Skin of body (tissue), 3 donors: ENCODE measurements at places on chromosomes 11 and 22. TPM values are rescaled to one million over a fixed set of nuclear protein-coding genes. Genes with fewer than 3 reads are reported as not detected.

The CD3D gene
- 0.59 TPM for total RNA-seq

The OR10A2 gene
- total RNA-seq = not detected

The RIMBP3B gene
- 0.10 TPM for total RNA-seq

The NPAS4 gene
- total RNA-seq = 2.7 TPM

The PCNX3 gene
- 8.6 TPM for total RNA-seq

The MRGPRX3 gene
- not detected for total RNA-seq

The OR8G5 gene
- not detected for total RNA-seq

The OR8A1 gene
- total RNA-seq = not detected

The ZNF280A gene
- not detected for total RNA-seq

The UVRAG gene
- 28.5 TPM for total RNA-seq

The LINC01488 gene
- total RNA-seq = not detected

The KLHL35 gene
- total RNA-seq = 0.99 TPM

The DDT gene
- 51.6 TPM for total RNA-seq

The PLAAT2 gene
- total RNA-seq = not detected

The YAP1 gene
- total RNA-seq = 117 TPM

The FLRT1 gene
- 1.6 TPM for total RNA-seq

The TRIM49D1 gene
- not detected for total RNA-seq

The PATE2 gene
- total RNA-seq = not detected

The LRRC55 gene
- total RNA-seq = 0.89 TPM

The TSGA10IP gene
- not detected for total RNA-seq

The ANKRD49 gene
- 12.7 TPM for total RNA-seq

The PIK3IP1 gene
- 14.9 TPM for total RNA-seq

The HPX gene
- 1.9 TPM for total RNA-seq

The ANO1 gene
- total RNA-seq = 6.8 TPM

The CLDN5 gene
- total RNA-seq = 47.5 TPM

The DDI1 gene
- total RNA-seq = not detected

The EXPH5 gene
- 17.6 TPM for total RNA-seq

The CALCA gene
- total RNA-seq = not detected

The APOL1 gene
- 1.9 TPM for total RNA-seq

The ANKK1 gene
- total RNA-seq = 1.6 TPM

The CASP4 gene
- total RNA-seq = 70.0 TPM

The FOLR3 gene
- total RNA-seq = 0.59 TPM

The MMP8 gene
- 8.4 TPM for total RNA-seq

The OR5B21 gene
- not detected for total RNA-seq

The PIWIL4 gene
- 6.2 TPM for total RNA-seq

The LDHA gene
- 321 TPM for total RNA-seq

The PYGM gene
- 45.7 TPM for total RNA-seq
